ENCODE measurements at places on chromosomes 11 and 22. TPM values are rescaled to one million over a fixed set of nuclear protein-coding genes. Genes with fewer than 3 reads are reported as not detected.

Gene LRRC10B
- total RNA-seq: not detected

Gene ATG2A
- total RNA-seq: 16.2 TPM

Gene OR8B3
- total RNA-seq: not detected

Gene YPEL1
- 0.08 TPM for total RNA-seq

Gene YPEL4
- total RNA-seq: not detected

Gene DBX1
- not detected for total RNA-seq

Gene TMEM45B
- total RNA-seq: 3.7 TPM
